CD4-positive, alpha-beta T cell treated with Interleukin-17A for 1 hour (primary cell): ENCODE measurements at places on chromosomes 12 and 14.
A peak's percentile ranks its signal among the peaks of the same experiment; 100 is the strongest.

DNA sequence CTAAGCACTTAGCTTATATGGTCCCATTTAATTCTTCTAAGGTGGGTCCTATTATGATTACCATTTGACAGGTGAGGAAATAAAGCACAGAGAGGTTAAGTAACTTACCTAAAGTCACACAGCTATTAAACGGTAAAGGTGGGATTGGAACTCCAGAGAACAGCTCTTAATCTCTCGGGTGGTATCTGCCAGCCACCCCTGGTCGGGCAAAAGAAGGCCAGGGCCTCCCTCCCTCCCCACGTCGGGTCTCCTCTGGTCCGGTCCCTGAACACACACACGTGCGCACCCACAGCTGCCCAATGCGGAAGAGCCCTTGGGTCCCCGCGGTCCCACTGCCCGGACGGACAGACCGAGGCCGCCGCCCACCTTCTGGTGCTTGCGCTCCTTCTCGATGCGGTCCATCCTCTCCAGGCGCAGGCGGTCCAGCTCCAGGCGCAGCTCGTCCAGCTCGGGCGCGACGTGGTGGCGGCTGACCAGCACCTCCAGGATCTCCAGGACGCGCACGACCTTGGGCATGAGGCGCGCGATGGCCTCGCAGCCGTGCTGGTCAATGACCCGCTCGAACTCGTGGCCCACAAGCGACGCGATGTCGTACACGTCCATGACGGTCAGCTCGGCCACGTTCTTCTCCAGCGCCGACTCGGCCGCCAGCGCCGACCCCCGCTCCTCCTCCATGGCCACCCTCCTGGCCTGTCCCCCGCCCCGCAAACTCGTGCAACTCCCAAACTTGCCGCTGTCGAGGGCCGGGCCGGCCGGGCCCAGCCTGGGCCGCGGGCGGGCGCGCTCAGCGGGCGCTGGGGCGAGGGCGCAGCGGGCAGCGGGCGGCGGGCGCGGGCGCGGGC is 490 bp downstream of the RILPL1 start:
- peak; percentile 12 for DNase-seq

GRCh38 chr12:115375186-115375991 is 691.4 kb upstream of the TBX3 start:
- DNase-seq = no peak

DNA sequence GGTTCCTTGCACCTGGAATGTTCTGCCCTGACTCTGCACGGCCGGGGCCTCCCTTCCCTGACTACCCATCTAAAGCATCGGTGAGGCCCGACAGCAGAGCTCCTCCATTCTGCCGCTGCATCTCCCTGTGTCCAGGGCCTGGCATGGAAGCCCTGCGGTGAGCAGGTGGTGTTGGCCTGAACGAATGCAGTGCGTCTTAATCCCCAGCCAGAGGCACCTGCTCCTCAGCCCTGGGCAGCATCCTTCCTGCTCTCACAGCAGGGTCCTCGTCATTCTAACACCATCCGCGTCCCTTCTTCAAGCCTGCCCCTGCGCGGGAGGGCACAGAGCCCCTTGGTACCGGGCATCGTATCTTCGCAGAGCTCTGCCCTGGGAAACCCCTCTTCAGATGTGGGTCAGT is 15.4 kb downstream of the BEGAIN start:
- no peak for DNase-seq

DNA sequence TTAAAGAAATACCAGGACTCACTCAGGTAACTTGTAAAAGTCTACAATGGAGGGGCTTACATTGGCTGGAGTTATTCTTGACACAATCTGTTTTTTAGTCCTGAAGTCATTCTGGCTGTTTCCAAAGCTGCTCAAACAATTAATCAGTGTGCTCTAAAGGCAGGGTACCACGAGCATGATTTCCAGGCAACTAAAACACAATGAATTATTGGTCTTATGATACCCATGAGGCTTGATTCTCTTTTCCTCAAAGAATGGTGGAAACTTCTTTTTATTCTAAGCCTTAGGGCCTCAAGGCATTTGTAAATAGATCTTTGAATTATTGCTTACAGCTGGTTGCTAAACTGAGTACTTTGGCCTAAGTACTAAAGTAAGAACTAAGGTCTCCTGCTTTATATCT is 199.8 kb upstream of the PDZRN4 start:
- DNase-seq = no peak

DNA sequence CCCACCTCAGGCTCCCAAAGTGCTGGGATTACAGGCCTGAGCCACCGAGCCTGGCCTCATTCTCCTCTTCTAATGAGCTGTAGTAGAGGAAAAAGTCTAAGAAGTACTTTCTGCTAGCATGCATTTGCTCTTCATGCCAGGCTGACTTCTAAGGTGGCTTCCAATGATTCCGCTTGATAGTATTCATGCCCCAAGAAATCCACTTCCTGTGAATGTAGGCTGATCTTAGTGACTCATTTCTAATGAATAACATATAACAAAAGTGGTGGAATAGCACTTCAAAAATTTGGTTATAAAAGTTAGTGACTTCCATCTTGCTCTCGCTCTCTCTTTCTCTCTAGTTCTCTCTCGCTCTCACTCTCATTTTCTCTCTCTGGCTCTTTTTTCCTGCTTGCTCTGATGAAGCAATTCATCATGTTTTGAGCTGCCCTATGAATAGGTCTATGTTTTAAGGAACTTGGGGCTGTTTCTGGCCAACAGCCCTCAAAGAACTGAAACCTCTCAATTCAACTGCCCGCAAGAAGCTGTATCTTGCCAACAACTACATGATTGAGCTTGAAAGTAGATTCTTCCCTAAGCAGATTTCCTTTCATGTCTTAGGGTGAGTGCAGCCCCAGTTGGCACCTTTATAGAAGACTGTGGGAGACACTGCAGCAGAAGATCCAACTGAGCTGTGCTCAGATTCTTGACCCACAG is 282.9 kb downstream of the RMST start:
- no peak for DNase-seq

DNA sequence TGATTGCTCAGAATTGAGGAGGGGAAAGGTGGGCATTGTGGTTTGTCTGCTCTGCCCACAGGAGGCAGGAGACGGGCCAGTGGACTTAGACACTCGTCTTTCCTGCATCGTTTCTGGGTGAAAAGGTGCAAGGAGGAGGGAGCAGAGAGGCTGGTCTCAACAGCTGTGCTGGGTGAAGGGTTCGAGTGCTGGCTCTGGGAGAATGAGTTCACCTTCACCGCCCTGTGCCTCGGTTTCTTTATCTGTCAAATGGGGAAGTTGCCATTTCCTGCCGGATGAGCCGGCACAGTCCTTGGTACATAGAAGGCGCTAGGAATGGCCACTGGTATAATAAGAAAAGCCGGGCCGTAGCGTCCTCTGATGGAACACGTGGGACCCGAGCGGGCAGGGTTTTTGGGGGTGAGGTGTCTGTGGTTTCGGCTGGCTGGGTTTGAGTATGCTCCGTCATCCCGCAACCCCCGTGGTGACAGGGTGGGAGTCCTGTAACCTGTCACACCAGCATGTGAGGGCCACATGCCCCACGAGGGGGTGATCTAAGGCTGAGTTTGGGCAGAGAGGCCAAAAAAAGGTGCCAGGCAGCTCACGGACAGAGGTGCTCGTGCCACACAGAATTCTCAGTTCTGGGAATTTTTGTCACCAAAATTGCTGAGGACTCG is 7.3 kb downstream of the BCL7A start:
- DNase-seq = peak; percentile 31

GRCh38 chr14:66507181-66507721 is 696 bp upstream of the GPHN start:
- DNase-seq = no peak

- no peak for DNase-seq
These were observed 150.9 kb upstream of the IGF1 start for GRCh38 chr12:102631274-102631673.

GRCh38 chr12:123983822-123984485 is 10.9 kb downstream of the ZNF664 start:
- peak; percentile 68 for DNase-seq

- no peak for DNase-seq
These were observed 37.5 kb downstream of the MAP3K9 start for GRCh38 chr14:70771781-70772212.

DNA sequence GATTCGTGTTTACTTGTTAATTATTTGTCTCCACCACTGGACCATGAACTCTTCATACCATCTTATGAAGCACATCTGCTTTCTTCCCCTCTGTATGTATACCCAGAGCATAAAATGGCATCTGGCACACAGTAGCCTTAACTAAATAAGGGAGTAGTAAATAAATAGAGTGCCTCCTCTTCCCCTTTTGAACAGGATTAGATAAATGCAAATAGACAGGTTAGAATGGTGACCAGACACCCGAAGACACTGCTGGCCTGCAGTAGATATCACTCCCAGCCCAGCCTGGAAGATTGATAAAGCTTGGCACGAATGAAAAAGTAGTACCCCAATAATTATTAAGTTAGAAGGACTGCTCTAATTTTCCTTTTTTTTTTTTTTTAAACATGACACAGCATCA is 6.9 kb downstream of the GALNT4 start:
- no peak for DNase-seq

DNA sequence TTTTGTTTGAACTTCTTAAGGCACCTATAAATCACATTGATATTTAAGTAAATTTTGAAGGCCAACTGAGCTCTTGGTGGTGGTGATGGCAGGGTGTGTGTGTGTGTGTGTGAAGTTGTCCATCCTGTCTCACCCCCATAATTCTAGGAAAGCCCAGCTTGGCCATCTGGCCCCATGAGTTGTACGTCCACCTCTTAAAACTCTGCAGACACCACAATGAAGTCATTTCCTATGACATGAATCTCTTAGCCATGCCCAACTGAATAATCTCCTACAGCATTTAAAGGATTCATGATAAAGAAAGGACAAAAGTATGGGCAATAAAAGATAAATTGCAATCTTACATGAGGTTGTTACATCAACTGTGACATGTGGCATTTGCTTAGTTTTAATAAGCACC is 123.4 kb downstream of the TTC7B start:
- DNase-seq = no peak

GRCh38 chr12:3768911-3769447 is 16.1 kb upstream of the CRACR2A start:
- no peak for DNase-seq

- DNase-seq = no peak
These were observed 101.8 kb upstream of the EGLN3 start for GRCh38 chr14:34052658-34053014.

- no peak for DNase-seq
These were observed 2.6 kb downstream of the SOAT2 start for GRCh38 chr12:53105712-53106439.

DNA sequence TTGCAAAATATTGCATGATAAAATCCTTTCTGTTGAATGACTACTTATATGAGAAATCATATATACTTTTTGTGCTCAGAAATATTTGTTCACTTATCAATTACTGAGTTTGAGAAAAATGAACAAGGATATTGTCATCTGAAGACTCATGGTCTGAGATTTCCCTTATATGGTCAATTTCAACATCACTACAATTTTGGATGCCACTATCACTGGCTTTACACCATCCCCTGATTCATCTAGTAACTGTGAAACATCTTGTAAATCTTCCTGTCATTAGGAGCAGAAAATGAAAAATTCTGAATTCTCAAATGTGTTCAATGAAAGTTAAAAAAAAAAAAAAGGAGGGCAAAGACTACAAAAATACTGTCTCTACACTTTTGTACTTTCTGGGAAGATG is 21.8 kb upstream of the GXYLT1 start:
- DNase-seq = no peak

GRCh38 chr12:124130691-124131591 is 157.9 kb downstream of the ZNF664 start:
- DNase-seq = no peak

GRCh38 chr12:112408621-112409020 is 784 bp downstream of the RPL6 start:
- peak; percentile 62 for DNase-seq

- no peak for DNase-seq
These were observed 242.9 kb upstream of the PLEKHG7 start for GRCh38 chr12:92459850-92460249.

DNA sequence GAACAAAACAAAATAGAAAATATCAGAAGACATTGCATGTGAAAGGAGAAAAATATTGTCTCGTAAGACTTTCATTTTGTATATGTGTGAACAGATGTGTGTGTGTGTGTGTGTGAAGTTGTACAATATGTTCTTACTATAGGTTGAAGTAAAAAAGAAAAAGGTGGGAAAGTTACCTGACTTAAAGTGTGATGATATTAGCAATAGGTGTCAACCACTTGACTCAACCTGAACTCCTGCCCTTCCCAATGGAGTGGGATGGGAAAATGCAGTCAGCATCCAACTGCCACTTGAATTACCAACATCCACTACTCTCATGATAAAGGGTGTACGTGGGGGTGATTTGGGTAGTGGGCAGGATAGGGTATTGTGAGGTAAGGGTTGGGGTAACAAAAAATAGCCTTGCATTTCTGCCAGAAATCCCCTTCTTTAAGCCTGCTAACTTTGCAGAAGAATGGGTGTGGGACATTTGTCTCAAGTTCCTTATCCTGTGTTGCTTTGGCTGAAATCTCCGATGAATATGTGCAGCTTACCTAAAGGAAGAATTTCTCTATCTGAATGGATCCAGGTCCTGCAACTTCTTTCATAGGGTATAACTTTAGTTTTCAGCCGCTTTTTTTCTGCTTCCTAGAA is 181.6 kb downstream of the CHST11 start:
- no peak for DNase-seq

DNA sequence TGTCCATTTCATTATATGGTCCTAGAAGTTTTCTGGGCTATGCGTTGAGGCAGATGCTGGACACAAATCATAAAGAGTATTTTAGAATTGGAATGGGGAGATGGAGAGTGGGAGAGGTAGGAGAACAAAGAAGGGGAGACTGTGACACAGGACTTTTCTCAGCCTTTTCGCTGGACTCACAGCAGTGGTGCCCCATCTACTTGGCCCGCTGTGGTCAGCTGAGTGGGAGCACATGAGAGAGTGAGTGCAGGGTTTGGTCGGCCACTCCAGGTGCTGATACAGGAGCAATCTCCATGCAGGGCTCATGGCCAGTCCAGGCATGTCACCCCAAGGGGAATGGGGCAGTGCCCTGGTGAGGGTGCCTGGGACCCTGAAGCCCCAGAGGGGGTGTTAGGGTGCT is 109.0 kb downstream of the MYRFL start:
- DNase-seq = no peak

GRCh38 chr12:38813923-38814322 is 91.5 kb downstream of the CPNE8 start:
- no peak for DNase-seq

GRCh38 chr12:25824734-25825133 is 133.7 kb upstream of the RASSF8 start:
- no peak for DNase-seq

GRCh38 chr14:67457782-67458181 is 30.7 kb downstream of the TMEM229B start:
- DNase-seq = no peak

DNA sequence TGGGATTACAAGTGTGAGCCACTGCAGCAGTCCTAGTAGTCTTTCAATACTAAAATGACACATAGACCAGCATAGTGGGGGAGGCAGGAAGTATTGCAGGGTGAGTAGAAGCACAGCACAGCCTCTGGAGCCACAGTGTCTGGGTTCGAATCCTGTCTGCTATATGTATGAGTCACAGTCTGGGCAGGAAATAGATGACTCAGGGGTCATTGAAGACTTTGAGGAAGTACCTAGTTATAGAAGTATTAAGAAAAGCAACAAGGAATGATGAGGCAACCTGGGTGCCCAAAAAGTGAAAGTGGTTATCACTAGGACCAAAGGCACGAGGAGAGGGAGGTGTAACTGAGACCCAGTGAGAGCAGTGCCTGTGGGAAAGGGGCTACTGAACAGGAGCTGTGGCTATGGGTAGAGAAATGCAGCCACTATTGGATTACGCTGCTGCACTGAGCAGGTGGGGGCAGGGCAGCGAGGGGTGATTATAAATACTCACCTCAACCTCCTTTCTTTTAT is 124.0 kb downstream of the PDE3A start:
- no peak for DNase-seq
